ENCODE measurements at places on chromosomes 1 and 21. TPM values are rescaled to one million over a fixed set of nuclear protein-coding genes. Genes with fewer than 3 reads are reported as not detected.

Gene FAM131C
- total RNA-seq = 4.2 TPM

Gene RNF223
- total RNA-seq = 0.26 TPM

Gene TCEANC2
- total RNA-seq = 1.3 TPM

Gene KLF17
- total RNA-seq = not detected

Gene C1orf185
- not detected for total RNA-seq

Gene LYPLAL1
- total RNA-seq = 32.9 TPM

Gene ANXA9
- 17.4 TPM for total RNA-seq

Gene G0S2
- total RNA-seq = 59.9 TPM

Gene CD1C
- 1.0 TPM for total RNA-seq

Gene MIXL1
- not detected for total RNA-seq

Gene IFI44L
- 0.99 TPM for total RNA-seq

Gene EPHA2
- 19.5 TPM for total RNA-seq

Gene PHGDH
- 101 TPM for total RNA-seq

Gene KRTAP19-3
- not detected for total RNA-seq

Gene SHCBP1L
- not detected for total RNA-seq

Gene CDC20
- 2.3 TPM for total RNA-seq

Gene FCGR3A
- not detected for total RNA-seq

Gene PTGER3
- total RNA-seq = 15.0 TPM

Gene TMEM52
- 107 TPM for total RNA-seq

Gene OR2T33
- not detected for total RNA-seq

Gene NBPF10
- total RNA-seq = 2.6 TPM

Measured in body of pancreas (tissue), 4 donors.